GM18507 (cell line): ENCODE measurements at places on chromosomes 3 and 15.

GRCh38 chr3:171614318-171614921, 154.2 kb upstream of the TNIK start:
- no peak for DNase-seq

DNA sequence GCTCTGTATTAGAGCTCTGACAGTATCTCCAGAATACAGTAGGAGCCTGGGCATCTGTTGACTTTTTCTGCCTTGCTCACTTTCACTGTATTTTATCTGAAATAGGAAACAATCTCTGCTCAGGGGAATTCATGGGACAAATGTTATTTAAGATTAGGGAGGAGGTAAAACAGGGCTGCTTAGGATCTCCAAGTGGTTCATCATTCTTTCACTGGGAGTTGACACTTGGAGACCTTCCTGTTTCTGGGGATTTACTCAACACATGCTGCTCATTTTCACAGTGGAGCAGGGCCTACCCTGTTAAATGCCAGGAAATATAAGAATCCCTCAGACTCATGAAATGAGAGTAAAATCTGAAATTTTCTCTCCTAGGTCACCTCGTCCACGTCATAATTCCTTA, 185.5 kb downstream of the GAP43 start:
- DNase-seq, result no peak

DNA sequence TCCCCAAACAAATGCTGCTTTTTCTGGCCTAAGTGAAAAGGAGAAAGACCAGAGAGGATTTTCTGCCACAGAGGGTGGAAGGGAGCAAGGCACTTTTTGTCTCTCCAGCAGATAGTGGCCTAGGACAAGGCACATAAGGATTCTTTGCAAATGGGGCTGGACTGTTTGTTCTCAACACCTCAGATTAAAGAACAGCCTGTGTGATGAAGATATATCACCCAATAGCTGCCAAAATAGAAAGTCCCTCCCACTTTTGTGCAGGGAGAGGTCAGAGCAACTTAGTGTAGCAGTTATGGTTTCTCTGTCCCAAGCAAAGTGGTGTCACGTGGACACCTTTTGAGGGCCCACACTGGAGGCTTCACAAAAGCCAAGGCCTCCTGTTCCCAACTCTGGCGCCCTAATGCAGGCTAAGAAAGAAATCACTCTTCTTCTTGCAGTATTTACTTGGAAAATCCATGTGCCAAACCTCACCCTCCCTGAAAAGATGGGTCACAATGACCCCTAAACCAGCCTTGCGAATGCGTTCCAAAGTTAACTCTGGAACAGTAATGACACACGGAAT, 84.9 kb downstream of the LRIG1 start:
- no peak for DNase-seq

GRCh38 chr15:81256916-81257315, 60.2 kb downstream of the IL16 start:
- no peak for DNase-seq

DNA sequence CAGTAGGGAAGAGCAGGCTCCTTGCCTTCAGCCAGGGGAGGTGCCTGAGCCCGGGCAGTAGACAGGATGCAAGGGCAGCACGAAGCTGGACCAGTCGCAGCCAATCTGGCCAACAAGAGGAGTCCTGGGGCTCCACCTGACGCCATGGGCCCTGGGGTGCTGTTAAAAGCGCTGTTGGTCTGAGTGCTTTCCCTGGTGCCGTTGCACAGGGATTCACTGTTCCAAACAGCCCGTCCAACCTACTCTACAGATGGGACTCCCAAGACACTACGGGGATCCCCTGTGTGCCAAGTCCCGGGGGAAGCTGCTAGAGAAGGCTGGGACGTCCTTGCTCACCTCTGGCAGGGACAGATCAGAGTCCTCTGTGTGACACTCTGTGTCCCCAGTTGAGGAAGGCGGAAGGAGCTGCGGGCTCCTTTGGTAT, 632 bp downstream of the CTSH start:
- DNase-seq, result no peak

- no peak for DNase-seq
Observed at GRCh38 chr3:55897573-55898224, 410.6 kb upstream of the WNT5A start.

- no peak for DNase-seq
Observed at GRCh38 chr3:48694610-48695392, 9.1 kb upstream of the NCKIPSD start.

DNA sequence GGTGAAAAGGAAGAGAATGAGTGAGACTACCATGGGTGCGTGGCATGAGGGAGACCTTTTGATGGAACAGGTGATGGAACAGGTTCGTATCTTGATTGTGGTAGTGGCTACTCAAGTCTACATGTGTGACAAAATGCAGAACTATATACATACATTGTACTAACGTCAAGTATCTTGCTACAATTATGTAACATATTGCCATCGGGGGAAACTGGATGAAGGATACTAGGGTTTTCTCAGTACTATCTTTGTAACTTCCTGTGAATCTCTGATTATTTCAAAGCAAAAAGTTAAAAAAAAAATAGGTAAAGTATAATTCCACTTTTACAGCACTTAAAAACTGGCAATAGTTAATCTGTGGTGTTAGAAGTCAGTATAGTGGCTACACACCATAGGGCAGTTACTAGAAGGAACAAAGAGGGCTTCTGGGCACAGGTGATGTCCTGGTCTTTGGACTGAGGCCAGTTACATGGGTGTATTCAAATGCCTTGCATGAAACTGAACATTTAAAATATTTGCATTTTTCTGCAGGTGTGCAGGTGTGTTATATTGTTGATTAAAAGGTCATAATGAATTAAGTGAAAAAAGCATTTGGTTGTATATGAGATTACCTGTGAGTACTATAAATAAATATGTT, 61.4 kb downstream of the LRRK1 start:
- DNase-seq, result no peak
